ENCODE measurements at places on chromosomes 12 and 14. TPM values are rescaled to one million over a fixed set of nuclear protein-coding genes. Genes with fewer than 3 reads are reported as not detected.
A peak's percentile ranks its signal among the peaks of the same experiment; 100 is the strongest.

DNA sequence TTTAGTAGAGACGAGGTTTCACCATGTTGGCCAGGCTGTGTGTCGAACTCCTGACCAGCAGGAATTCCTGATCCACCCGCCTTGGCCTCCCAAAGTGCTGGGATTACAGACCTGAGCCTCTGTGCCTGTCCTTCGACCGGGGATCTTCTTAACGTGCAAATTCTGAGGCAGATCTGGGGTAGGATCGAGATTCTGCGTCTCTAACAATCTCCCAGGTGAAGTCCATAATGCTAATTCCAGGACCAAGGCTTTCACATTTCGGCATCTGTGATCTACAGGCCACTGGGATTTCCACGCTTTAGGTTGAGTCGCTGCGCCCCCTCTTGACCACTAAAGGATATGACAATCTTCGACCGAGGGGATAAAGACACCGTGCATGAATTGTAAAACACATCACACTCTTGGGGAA, 24.8 kb downstream of the FOS start:
- DNase-seq = peak; percentile 60

- DNase-seq = no peak
Measured at GRCh38 chr14:69685218-69685616, 73.8 kb downstream of the SUSD6 start.

The DEGS2 gene
- total RNA-seq = 0.02 TPM

DNA sequence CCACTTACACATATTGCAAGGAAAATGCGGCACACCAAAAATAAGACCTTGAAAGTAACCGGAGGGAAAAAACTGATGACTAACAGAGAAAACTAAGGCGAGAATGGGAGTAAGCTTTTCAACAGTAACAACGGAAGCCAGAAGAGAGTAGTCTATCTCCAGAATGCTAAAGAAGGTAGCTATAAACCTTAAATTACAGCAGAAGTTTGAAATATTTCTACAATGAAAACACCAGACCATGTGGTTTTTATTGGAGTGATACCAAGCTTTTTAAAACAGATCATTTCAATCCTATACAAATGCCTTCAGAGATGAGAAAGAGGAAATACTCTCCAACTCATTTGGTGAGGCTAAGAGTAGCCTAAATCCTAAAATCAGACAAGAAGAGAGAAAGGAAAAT, 209.5 kb downstream of the ANO6 start:
- no peak for DNase-seq

The PZP gene
- not detected for total RNA-seq

The ZDHHC22 gene
- total RNA-seq = not detected

The SMCO3 gene
- total RNA-seq = not detected

- DNase-seq = peak; percentile 81
Measured at GRCh38 chr14:71117839-71118743, 210.8 kb downstream of the PCNX1 start.

DNA sequence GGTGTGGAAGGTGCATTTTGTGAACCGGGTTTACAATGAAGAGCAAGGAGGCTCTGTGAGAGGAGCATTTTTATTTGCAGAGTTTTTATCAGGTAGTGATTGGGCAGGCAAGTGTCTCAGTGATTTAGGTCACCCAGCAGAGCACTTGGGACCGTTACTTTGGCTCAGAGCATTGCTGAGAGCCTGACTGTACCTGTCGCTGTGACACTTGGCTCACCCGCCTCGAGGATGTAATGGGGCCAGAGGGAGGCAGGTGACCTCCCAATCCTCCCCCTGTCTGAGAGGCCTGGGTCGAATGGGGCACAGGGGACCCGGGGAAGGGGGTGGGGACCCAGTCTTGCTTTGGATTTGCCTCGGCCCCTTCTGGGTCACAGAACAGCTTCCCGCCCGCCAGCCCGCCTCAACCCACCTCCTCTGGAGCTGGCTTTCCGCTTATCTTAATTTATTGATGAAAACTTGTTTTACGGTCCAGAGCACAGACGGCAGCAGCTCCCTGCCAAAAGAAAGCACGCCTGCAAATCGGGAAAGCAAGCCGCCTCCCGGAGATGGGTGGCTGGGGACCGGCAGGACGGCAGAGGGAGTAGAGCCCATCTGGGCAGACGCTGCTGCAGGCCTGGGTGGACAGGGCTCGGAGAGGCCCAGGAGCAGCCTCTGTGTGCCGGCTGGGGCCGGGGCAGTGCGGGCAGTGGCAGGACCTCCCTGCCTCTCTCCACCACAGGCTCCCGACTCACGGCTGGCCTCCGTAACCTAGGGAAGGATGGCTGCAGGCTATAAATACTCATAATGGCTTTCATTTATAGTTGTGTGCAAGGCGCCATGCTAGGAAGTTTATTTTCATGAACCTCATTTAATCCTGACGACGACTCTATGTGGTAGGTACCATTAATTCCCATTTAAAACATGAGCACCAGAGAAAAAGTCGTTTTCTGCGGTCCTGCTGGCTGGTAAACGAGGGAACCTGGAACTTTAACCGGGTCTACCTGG, 187.1 kb downstream of the TSPAN9 start:
- DNase-seq = no peak

The KRT7 gene
- total RNA-seq = 0.29 TPM

- no peak for DNase-seq
Measured at GRCh38 chr14:42323426-42323825, 716.8 kb downstream of the LRFN5 start.

GRCh38 chr12:66742508-66743367, 63.9 kb upstream of the GRIP1 start:
- no peak for DNase-seq

DNA sequence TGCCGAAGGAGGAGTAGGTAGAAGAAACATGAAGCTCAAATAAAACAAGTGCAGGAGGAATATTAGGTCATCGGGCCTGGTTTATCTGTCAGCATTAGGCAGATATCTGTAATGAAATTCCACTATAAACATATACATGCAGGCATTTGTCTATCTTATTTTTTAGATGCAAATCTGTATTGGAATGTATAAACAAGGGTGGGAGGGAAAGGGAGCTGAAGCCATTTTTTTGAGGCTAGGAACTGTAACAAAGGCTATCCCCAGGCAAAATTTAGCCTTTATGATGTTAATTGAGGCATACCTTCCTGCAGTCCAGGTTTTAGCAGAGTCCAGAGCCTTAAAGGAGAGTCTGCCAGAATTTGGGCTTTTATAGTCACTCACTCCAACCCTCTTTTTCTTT, 72.5 kb downstream of the PHLDA1 start:
- no peak for DNase-seq

DNA sequence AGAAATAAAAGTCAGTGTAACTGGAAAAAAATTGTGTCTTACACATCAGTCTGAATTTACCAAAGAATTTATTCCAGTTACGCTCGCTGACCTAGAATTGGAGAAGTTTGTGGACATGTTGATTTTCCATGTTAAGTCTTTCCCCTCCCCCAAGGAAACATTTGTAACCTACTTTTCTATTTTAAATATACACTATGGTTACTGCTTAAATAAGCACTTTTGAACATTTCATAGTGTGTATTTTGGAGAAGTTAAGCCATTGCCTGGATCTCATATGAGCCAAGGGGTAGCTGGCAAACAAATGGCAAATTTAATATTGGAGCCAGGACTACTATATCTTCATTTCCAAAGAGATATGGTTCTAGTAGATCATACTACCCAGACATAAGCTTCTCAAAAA, 42.9 kb upstream of the NT5DC3 start:
- DNase-seq = no peak

DNA sequence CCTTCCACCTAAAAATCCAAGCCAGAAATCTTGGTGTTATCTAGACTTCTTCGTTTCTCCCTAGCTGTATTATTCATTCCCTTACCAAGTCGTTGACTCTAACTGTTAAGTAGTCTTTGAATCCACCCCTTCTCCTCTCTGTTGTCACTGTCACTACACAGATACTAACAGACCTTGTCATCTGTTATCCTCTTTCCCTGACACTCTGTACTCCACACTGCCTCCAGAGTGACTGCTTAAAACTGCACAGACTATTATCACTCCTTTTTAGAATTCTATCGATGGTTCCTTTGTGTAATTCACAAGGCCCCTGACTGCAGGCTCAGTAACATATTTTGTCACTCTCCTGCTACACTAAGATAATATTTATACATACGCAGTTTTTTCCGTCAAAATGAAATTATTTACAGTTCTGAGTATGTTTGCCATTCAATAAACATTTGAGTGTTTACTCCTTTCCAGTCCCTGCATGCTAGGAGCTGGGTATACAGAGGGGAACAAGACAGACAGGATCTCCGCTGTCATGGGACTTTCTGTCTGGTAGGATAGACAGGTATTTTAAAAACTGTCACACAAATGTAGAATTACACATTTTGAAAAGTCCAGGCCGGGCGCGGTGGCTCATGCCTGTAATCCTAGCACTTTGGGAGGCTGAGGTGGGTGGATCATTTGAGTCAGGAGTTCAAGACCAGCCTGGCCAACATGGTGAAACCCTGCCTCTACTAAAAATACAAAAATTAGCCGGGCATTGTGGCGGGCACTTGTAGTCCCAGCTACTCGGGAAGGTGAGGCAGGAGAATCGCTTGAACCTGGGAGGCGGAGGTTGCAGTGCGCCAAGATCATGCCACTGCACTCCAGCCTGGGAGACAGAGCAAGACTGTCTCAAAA, 3.8 kb downstream of the MARS1 start:
- DNase-seq = no peak

The CCDC175 gene
- total RNA-seq = not detected

GRCh38 chr14:45070215-45070614, 13.7 kb upstream of the PRPF39 start:
- DNase-seq = no peak

DNA sequence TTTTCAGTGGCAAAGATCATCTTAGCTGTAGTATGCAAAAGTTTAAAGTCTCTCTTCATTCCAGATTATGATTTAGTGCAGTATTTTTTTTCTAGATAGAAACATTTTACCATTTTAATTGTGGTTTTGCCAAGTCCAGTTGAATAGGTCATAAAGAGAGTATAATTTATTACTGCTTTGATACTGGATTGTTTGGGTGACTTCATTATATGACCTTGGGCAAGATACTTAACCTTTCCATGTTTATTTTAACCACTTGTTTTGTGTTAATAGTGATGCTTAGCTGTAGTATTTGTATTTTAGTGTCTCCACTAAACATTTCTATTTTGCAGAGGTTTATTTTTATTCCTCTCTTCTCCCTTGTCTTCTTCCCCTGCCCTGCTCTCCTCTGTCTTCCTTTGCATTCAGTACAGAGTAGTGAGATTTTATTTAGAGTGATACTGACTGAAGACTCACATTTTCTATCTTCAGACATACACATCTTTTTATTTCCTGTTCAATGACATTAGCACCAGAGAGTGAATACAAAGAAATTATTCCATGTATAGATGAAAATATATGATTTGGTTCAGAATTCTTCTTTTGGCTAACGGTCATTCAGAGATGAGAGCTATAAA, 215.2 kb downstream of the ERC1 start:
- DNase-seq = no peak

GRCh38 chr14:103719751-103720150, 4.1 kb downstream of the ZFYVE21 start:
- no peak for DNase-seq

- DNase-seq = peak; percentile 19
Measured at GRCh38 chr12:32843528-32844095, 53.0 kb downstream of the PKP2 start.

- DNase-seq = no peak
Measured at GRCh38 chr12:64691795-64692583, 67.2 kb downstream of the GNS start.

GRCh38 chr14:97705976-97706375, 908.8 kb downstream of the VRK1 start:
- no peak for DNase-seq

DNA sequence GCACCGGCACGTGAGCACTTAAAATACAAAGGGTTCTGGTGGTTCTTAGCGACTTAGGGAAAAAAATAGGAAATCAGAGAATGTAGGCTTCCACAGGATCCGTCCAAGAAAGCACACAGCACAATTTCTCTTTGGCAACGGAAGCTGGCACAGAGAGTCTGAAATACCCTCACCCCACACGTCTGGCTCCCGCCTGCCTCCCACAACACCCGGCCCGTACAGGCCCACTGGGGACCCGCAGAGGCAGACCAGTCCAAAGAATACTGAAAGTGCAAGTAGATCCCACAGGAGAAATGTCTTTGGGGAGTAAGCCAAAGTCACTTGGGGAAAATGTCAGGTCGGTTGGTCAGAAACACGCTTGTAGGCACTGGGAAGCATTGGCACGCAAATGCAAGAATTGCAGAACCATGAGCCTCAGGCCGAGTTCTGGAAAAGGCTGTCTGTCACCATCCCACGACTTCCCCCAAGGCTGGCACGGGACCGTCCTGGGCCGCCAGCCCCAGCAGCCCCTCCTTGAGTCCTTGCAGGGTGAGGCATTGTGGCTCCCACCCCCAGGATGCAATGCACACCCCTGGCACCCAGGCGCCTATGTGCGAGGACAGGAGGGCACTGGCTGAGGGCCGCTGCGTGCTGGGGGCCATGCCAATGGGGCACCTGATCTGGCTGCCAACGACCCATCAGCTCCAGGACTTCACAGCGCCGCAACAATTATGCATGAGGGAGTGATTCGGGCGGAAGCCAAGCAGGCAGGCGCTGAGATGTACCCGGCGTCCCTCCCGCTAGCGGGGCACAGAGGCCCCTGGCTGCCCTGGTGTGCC, 29.7 kb downstream of the CHGA start:
- DNase-seq = no peak

DNA sequence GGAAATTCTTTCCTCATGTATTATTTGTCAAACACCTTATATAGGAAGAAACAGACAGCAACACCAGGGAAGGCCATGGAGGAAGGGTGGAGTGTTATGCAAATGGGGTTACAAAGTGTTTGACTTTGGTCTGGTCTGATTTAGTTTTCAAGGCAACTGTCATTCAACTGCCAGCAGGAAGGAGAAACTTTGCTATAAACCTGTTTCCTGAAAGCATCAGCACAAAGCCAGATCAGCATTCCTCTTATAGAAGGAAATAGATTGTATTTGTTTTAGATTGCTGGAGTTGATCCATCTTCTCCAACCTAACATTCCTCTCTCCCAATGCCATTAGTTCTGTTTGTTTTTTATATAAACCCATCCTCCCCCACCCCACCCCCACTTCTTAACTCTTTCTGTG, 65.7 kb downstream of the STAB2 start:
- DNase-seq = no peak

- DNase-seq = no peak
Measured at GRCh38 chr12:25293653-25294052, 42.9 kb upstream of the KRAS start.

GRCh38 chr14:104925214-104925854, 655 bp downstream of the PLD4 start:
- DNase-seq = no peak

The RNASE9 gene
- total RNA-seq = not detected

DNA sequence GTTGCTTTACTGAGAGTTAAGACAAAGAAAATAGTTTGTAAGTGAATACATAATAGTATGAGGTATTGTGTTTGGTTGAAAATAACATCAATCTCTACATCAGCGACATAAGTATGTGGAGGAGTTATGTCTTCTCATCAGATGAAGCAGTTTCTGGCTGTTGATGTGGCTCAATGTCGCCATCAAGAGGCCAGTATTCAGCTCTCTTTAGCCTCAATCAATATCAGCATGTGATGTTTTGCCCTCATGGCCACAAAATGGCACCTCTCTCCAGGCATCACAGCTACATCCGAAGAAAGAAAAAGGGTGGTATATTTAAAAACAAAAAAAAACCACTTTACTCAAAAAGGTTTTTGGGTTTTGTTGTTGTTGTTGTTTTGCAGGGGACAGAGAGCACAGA, 302.3 kb upstream of the TMEM132C start:
- DNase-seq = peak; percentile 71
